ENCODE measurements at places on chromosomes 7 and 10.
A peak's percentile ranks its signal among the peaks of the same experiment; 100 is the strongest.

GRCh38 chr10:57049096-57049495 is 688.0 kb upstream of the ZWINT start:
- DNase-seq: no peak
- no peak overlapping the region for H3K4me3 ChIP-seq
- no peak overlapping the region for H3K27ac ChIP-seq
- H3K36me3 ChIP-seq: no peaks in the 10 kb centered on the region

DNA sequence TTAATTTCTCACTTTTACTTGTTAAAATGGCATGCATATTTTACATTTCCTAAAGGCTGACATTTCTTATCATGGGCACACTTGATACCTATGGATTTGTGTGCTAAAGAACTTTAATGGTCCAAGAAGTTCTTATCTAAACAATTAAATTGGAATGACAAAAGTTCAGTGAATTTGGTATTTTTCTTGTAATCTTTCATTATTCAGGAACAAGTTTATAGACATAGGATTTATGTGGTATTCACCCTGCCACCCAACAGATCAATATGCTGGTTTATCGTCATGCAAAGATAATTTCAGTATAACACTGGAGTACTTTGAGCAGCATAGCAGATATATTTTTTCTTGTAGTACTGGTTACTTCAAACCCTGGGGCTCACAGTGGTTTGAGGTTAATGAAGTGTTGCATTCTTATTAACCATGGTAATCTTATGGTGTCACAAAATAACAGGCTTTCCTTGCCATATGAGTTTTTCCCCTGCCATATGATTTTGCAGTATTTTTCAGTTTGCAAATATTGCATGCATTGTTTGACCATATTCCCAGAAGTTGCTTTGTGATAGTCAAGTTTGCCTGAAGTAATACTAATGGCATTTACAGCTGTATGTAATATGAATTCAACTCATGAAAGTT is 148.8 kb downstream of the PPP1R9A start:
- no peak overlapping the region for H3K27ac ChIP-seq
- no peaks in the 10 kb centered on the region for H3K27me3 ChIP-seq
- no peaks in the 10 kb centered on the region for H3K4me1 ChIP-seq
- no peak for DNase-seq
- H3K36me3 ChIP-seq: no peaks in the 10 kb centered on the region
- no peak overlapping the region for H3K4me3 ChIP-seq

- DNase-seq: no peak
- H3K27me3 ChIP-seq: peaks cover 1% of the 10 kb centered on the region
- H3K4me3 ChIP-seq: no peak overlapping the region
- H3K27ac ChIP-seq: no peak overlapping the region
Observed at GRCh38 chr10:100395626-100396025, 48.6 kb downstream of the SCD start.

- peaks cover 23% of the 10 kb centered on the region for H3K36me3 ChIP-seq
- H3K27me3 ChIP-seq: no peaks in the 10 kb centered on the region
- H3K4me1 ChIP-seq: peaks cover 65% of the 10 kb centered on the region
- peak overlapping the region; percentile 82 for H3K4me3 ChIP-seq
Observed at GRCh38 chr10:72082856-72083789, 5.2 kb downstream of the SPOCK2 start.

GRCh38 chr7:116851175-116851574 is 11.2 kb upstream of the CAPZA2 start:
- H3K36me3 ChIP-seq: no peaks in the 10 kb centered on the region
- no peak for DNase-seq
- H3K27me3 ChIP-seq: peaks cover 46% of the 10 kb centered on the region
- no peak overlapping the region for H3K4me3 ChIP-seq
- no peaks in the 10 kb centered on the region for H3K4me1 ChIP-seq

GRCh38 chr7:71017602-71018001 is 114.3 kb upstream of the GALNT17 start:
- H3K27me3 ChIP-seq: no peaks in the 10 kb centered on the region
- no peak overlapping the region for H3K27ac ChIP-seq
- no peak overlapping the region for H3K4me3 ChIP-seq
- H3K4me1 ChIP-seq: no peaks in the 10 kb centered on the region

GRCh38 chr7:77791336-77791735 is 6.9 kb downstream of the TMEM60 start:
- no peak for DNase-seq
- H3K36me3 ChIP-seq: peaks cover 9% of the 10 kb centered on the region
- H3K4me3 ChIP-seq: no peak overlapping the region
- no peaks in the 10 kb centered on the region for H3K27me3 ChIP-seq
